ENCODE measurements at places on chromosomes 12 and 14. TPM values are rescaled to one million over a fixed set of nuclear protein-coding genes. Genes with fewer than 3 reads are reported as not detected.

The VWF gene
- total RNA-seq = 14.3 TPM

The HOTAIR gene
- total RNA-seq = not detected

The CDKN1B gene
- total RNA-seq = 36.3 TPM

The SLC17A8 gene
- not detected for total RNA-seq

The PTPRB gene
- 0.88 TPM for total RNA-seq

The NAV3 gene
- 16.3 TPM for total RNA-seq

The TC2N gene
- total RNA-seq = 3.6 TPM

The ATG14 gene
- 9.7 TPM for total RNA-seq

The AQP6 gene
- 0.37 TPM for total RNA-seq

The COX8C gene
- not detected for total RNA-seq

The NTS gene
- not detected for total RNA-seq

All from cardiac ventricle fibroblast (primary cell).